AG10803 (cell line): ENCODE measurements at places on chromosomes 1 and 21.
A peak's percentile ranks its signal among the peaks of the same experiment; 100 is the strongest.

- no peak for DNase-seq
Observed at GRCh38 chr1:42891465-42892138, 45.2 kb downstream of the ZNF691 start.

- no peak for DNase-seq
Observed at GRCh38 chr1:47765742-47766485, 231.3 kb downstream of the TRABD2B start.

DNA sequence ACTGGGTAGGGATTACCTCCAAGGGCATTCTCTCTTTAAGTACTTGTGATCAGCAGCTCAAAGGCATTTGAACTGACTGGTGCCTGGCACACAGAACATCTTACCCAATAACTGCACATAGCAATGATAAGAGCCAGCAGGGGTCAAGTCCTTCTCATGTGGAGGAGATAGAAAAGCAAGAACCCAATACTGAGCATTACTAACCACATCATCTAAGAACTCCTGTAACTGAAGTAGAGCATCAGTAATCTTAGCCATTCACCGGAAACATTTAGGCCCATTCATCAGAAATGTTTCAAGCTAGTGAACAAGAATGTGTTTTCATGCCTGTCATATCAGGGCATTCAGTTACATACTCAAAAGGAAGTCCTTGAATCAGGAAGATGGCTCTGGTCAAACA is 33.6 kb upstream of the THEM4 start:
- DNase-seq = peak; percentile 13

DNA sequence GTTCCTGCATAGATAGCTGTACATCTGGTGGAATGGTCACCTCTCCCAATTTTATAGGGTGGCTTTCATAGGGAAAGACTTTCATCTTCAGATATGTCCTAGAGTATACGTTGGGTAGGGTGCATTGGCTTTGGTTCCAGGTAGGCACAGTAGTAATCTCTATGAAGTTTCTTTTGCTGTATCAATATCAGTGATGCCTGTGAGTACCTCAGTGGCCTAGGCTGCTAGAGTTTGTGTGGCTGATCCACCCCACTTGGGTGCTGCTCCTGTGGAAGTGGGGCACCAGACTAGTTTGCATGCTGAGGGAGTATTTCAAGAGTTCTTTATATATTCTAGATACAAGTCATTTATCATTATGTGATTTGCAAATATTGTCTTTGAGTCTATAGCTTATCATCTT is 370.5 kb upstream of the VAMP3 start:
- DNase-seq = no peak

- no peak for DNase-seq
Observed at GRCh38 chr1:228197555-228198147, 10.2 kb upstream of the OBSCN start.

DNA sequence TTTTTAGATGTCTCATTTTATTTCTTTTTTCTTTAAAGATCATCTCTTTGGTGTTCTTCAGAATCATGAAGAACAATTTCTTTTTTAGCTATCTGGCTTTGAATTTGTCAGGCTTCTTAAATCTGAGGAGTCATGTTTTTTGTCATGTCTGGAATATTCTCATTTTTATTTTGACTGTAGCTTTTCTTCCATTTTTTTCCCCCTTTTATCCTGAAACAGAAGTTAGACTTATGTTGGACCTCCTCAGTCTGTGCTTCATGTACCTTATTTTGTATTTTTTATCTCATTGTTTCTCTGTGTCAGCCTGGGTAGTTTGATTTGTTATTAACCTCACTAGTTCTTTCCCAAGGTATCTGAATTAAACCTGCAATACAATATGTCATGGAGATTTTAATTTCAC is 319.2 kb upstream of the ADGRL4 start:
- DNase-seq = no peak

DNA sequence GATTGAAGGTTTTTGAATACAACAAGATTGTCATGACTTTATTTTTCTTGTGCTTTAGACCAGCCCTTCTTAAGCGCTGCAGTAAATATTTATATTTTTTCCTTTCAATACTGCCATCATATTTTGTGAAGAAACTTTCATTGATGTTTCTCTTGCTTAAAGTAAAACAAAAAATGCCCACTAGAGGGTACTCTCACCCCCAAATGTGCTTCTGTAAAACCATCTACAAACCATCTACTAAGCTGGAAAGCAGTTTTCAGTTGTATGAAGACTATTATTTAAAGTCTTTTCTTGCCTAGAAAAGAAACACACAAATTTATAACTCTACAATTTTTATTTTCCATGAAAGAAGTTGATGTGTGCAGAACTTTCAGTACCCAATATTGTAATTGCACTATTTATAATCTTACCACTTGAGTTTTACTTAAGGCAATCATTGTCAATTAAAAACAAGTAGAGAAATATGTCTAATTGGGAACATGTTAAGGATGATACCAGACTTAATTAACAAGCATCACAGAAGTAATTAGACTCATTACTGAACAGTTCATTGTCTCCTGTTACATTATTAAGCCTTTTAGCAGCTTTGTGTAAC is 10.7 kb downstream of the LEPR start:
- peak; percentile 65 for DNase-seq

- DNase-seq = peak; percentile 93
Observed at GRCh38 chr1:68111519-68112436, 61.4 kb upstream of the DIRAS3 start.

GRCh38 chr1:32144033-32144432 is 35.4 kb upstream of the TXLNA start:
- no peak for DNase-seq

GRCh38 chr1:182391362-182392049 is at the start of gene GLUL:
Gene GLUL (minus strand): TSS chr1:182391790. CDS start chr1:182388737, 3,053 bp downstream.
- DNase-seq = peak; percentile 90

DNA sequence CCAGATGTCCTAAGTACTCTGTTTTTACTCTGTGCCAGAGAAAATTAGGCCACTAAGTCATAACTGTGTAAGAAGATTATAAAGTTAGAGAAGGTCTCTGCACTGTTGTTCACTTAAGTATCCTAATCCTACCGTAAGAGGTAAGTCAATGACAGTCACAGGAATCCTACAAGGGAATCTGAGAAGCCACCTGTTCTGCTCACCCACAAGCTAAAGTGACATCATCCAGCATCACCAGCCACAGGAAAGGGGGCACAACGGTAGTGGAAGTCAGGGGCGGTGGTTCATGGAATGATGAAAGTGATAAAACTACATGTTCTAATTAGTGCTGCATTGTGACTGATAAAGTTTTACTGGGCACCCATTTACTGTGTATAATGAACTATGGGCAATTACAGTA is 92.7 kb downstream of the PLD5 start:
- no peak for DNase-seq

GRCh38 chr1:152071123-152071522 is 17.7 kb downstream of the TCHHL1 start:
- no peak for DNase-seq

- DNase-seq = no peak
Observed at GRCh38 chr1:209805341-209805781, 581 bp downstream of the IRF6 start.

DNA sequence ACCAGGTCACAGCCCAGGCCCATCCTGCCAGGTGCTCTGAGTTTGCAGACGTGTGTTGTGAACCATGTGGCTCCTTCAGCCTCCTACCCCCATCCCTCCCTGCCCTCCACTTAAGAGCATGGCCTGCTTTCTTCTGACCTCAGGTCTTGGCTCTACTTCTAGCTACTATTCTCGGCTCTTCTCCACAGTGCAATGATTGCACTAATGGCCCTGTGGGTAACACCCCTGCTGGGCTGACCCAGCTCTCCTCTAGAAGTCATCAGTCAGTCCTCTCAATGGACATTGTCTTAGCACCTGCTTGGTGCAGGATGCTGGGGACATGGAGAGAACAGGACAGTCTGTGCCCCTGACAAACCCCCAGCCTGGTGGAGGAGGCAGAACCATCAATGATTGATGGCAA is 22.2 kb upstream of the IFFO2 start:
- no peak for DNase-seq

GRCh38 chr1:204600968-204601367 is 84.6 kb downstream of the LRRN2 start:
- DNase-seq = no peak

DNA sequence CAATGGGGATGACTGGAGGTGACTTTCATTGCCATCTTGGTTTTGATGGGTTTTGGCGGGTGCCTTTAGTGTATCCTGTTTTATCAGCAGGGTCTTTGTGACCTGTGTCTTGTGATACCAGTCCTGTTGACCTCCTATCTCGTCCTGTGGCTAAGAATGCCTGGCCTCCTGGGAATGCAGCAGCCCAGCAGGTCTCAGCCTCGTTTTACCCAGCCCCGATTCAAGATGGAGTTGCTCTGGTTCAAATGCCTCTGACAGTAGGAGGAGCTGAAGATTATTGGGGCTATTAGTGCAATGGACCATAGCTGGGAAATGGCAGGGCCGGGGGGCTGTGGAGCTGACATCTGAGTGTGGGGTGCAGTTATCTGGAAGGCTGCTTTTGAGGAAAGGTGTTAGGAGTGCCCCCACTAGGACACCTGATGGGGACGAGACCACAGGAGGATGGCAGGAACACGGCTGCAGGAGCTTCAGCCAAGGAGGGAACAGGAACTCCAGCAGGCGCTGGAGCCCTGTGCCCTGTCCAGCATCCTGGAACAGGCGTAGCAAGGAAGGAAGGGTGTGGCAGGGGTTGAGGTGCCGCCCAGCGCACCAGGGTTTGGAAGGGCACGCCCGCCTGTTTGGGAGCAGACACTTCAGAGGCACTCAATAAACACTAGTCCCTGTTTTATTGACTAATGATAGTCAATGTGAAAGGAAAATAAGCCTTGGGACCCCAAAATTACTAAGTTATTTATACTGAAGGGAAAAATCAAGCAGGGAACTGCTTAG is 15.3 kb upstream of the AGPAT3 start:
- no peak for DNase-seq

DNA sequence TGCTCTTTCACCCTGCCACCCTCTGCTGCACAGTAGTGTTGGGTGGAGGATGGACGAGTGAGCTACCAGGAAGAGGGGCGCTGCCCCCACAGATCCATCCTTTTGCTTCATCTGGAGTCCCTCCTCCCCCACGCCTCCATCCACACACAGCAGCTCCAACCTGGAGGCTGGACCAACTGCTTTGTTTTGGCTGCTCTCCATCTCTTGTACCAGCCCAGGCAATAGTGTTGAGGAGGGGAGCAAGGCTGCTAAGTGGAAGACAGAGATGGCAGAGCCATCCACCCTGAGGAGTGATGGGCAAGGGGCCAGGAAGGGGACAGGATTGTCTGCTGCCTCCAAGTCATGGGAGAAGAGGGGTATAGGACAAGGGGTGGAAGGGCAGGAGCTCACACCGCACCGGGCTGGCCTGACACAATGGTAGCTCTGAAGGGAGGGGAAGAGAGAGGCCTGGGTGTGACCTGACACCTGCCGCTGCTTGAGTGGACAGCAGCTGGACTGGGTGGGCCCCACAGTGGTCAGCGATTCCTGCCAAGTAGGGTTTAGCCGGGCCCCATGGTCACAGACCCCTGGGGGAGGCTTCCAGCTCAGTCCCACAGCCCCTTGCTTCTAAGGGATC is 8.5 kb downstream of the CHRNB2 start:
- no peak for DNase-seq

GRCh38 chr1:2255047-2255419 is 26.9 kb downstream of the SKI start:
- no peak for DNase-seq

- peak; percentile 66 for DNase-seq
Observed at GRCh38 chr21:46183910-46184624, at the start of gene SPATC1L. Gene SPATC1L (minus strand): TSS chr21:46184459. CDS start chr21:46182816, 1,643 bp downstream.

- no peak for DNase-seq
Observed at GRCh38 chr1:43348809-43349593, 9.8 kb upstream of the CDC20 start.

DNA sequence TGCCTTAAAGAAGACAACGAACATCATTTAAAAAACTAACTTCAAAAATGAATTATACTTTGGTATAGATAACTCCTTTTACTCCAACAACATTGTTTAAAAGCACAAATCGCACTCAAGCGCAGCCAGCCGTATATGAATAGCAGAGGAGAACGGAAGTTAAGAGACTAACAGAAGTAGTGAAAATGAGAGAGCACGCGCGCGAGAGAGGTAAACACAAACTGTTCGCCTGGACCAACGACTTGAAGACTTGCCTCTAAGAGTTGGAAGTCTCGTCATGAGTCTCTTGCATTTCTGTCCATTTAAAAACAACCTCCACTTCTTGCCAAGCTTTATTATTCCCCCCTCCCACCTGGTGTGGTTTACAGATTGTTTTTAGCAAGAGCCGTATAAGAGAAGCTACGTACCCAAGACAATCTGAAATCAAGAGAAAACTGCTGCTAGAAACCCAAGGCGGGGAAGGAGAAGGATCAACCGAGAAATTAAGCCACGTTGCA is 479 bp downstream of the SELENOF start:
- DNase-seq = peak; percentile 51

DNA sequence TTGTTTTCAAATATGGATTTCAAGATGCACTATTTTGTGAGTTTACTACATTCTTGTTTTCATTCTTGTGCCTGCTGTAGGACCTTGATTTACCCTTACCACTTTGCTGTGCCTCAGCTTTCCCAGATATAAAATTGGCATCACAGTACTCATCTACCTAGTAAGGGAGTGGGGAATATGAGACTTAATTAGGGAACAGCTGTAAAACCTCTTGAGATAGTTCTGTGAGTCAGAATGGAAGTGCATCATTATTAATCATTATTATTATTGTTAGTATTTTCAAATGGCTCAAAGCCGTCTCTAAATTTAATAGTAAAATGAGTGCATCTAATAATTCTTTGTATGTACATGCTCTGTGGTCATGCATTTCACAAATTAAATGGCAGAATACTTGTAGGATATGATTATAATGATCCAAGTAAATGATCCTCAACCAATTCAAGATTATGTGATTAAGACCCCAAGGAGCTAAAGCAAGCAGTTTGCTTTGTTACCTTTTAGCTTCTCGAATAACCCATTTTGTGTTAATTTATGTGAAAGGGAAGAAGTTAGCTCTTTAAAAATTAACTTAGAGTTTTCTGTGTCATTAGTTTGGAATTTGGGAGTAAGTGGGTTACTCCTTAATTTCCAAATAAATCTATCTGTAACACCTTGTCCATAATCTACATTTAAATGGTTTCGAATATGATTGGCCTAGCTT is 155.4 kb downstream of the NFIA start:
- DNase-seq = no peak

DNA sequence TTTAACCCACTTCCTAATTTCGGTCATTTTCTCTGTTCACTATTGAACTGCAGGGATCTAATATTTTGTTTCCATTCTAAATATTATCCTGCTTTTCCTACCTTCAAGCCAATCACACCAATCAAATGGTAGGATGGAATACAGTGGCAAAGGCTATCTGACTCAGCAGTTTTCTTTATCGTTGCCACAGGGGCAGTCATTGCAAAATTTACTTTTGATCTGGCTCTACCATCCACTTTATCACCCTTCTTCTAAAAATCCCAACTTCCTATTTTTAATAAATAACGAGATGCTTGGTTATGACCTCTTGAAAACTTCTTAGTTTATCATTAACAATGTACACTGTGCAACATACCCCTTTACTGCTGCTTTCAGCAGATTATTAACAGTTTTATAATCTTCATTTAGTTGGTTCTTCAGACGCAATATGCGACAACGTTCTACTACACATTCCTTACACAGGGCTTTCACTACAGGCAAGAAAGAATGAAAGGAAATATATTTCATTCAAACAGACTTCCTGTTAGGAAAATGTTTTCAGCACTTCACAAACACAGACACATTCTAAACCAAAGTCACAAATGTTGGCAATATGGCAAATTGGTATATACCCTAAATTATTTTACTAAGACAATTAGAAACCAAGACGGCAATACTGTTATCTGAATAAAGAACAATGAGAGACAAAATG is 52.3 kb upstream of the RAP1GAP start:
- no peak for DNase-seq

GRCh38 chr1:210397252-210397651 is 68.5 kb downstream of the HHAT start:
- no peak for DNase-seq
